Ascending aorta (tissue), 2 donors: ENCODE measurements at places on chromosomes 7 and 10.

DNA sequence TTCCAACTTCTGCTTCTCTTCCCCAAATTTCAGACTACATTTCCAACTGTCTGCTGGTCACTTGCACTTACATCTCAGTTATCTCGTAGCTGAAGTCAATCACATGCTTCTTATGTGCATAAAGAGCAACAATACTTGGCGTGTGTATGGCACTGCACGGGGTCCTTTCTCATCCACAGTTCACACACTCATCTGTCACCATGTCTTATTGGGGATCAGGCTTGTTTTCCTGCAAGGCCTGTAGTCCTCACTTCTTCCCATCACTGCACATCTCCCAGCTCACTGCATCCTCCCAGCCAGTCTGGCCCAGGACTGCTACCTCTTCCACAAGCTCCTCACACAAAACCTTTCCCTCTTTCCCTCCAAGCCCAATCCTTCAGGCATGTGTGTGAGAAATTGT is 35.3 kb downstream of the NUDCD3 start:
- DNase-seq, result no peak

GRCh38 chr10:1255118-1255517 is 198.9 kb downstream of the WDR37 start:
- no peak for DNase-seq

DNA sequence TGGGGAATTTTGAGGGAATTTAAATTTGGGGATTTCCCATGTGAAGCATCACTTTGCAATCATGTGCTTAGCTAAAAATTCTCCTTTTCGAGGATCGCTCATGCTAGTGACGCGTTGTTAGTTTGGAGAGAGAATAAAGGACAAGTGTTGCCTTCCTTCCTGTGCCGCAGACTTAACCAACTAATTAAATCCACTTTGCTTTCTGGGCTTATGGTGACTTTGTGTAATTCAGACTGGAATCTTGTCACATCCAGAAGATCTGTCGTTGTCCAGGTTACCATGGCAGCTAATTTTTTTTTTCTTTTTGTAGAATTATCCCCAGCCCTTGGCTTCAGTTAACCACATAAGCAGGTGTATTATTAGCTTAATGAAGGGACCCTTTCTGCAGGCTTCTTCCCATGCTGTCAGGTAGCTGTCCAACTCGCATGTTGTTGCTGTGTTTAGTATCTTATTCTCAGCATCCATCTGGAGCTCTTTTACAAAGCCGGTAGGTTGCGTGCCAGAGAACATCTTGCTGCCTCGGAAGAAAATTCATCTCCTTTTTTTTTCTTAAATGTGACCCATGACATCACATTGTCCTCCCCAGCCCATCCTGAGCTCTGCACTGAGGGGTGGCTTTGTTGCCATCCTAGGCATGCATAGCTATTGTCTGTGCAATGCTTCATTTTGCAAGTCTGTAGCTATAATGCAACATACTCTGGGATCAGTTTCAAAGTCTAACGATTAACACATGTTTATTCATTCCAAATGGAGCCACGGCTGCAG is 47.2 kb upstream of the NRP1 start:
- no peak for DNase-seq

DNA sequence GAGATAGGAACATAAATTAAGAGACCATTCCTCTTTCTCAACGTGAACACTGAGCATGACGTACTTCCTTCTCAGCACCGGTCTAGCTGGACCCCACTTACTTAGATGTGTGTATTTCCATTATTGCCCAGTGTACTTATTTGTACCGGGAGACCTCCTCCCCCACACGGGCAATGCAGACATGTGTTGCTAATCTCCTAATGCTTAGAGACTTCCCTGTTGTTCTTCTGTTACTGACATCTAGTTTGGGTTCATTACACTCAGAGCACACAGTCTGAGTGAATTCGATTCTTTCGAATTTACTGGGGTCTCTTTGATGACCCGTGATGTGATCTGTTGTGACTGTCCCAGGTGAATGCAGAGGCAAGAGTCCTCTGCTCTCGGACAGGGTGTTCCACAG is 260.0 kb downstream of the MAD1L1 start:
- no peak for DNase-seq
